ENCODE measurements at places on chromosomes 6 and 20.

DNA sequence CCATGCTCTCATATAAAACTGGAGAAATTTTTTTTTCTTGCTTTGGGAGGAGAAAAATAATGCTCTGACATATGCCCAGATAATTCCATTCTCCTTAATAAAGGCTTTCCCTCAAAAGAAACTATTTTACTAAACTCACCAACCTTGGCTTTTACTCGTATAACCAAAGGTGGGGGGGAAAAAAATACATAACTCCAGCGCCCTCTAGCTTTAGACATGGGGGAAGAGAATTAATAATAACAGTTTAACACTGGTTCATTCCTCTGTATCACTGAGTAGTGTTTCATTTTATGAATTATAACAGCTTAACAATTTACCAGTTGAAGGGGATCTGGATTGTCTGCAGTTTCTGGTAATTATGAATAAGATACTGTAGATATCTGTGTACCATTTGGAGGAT is 1226.1 kb downstream of the GRIK2 start:
- no peak for DNase-seq

DNA sequence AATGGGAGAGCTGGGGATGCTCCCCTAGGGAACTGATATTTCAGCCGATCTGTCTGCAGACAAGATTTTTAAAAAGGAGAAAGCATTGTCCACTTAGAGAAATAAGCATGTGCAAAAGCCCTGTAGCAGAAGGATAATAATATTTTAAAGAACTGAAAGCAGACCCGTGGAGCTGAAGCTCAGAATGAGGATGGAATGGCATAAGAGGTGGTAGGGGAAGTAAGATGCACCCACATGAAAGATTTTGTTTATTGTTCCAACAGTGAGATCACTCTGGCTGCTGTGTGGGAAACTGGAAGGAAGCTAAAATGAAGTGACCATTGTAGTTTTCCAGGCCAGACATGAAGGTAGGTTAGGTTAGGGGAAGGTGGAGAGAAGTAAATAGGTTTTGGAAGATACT is 266.4 kb upstream of the PRDM1 start:
- no peak for DNase-seq

DNA sequence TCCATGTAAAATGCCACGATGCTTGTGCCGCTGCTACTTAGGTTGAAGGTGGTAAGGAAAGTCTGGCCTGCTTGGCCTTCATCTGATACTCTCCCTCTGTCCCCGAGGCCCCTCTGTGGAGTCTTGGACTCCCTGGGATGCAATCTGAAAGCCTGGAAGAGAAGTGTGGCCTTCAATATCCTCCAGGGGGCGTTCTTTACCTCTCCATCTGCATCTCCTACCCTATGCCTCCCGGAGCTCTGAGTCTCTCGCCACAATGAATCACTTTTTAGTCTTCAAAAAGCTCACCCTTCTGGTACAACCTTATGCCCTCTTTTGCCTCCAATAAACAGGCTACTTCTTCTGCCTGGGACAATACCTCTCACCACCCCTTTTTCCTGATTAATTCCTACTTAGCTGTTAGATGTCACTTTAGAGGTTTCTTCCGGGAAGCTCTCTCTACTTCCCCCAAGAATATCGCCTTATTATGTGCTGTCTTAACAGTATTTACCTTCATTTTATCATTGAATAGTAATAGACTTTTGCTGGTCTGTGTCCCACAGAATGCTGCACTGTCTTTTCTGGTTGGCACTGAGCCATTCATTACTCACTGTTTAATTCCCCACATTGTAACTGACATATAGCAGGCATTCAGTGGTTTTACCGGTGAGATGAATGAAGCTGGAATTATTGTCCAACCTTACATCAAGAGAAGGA is 13.9 kb upstream of the ATG5 start:
- DNase-seq, result peak; percentile 64

DNA sequence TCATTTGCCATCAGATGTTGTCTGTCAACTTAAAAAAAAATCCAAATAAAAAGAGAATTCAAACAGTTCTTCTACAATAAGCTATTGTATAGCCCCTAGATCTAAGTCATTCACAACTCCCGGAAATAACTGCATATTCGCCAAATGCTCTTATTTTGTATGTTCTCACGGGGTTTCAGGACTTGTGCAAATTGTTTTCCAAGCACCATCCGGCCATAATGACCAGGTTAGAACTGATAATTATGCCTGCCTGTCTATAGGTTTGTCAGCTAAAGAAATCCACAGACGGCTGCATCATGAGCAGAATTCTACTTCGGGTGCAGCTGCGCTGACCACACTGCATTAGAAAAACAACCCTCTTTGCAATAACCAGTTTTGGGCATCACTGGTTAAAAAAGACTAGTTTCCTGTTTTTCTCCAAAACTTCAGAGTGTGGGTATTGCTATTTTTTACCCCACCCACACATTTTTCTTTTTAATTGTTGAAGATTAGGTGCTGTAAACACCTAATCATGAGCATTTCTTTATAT is 87.7 kb downstream of the HIVEP2 start:
- DNase-seq, result peak; percentile 66

GRCh38 chr6:142871910-142872331 is 73.1 kb downstream of the HIVEP2 start:
- DNase-seq, result peak; percentile 98

- DNase-seq, result no peak
These were observed 304.7 kb downstream of the QKI start for GRCh38 chr6:163719028-163719742.

DNA sequence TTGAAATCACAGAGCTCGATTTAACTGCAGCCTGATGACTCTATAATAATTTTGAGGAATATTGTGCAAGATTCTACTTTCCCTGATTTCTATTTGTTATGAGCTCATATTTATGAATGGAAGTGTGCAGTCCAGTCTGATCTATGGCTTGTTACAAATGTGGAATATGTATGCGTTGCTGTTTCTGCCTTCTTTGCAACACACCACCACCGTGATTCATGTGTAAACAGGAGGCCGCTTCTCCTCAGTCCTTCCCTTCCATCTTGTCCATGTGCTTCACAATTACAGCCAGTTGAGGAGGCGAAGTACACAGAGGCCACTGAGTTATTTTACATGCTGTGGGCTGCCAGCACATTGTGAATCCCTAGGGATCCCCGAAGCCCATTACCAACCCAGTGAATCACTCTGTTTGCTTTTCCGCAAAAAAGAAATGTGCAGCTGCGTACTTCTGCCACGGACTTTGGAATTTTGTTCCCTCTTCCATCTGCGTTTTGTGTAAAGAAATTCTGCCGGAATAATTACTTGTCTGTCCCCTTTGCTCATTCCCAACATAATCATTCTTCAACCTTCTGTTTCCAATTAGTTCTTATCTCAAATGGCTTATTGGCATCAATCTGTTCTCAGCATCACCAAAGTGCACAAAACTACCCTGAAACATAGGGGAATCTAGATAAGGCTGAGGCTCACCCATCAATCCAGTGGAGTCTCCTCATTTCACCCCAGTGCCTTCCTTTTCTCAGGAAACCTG is 551.6 kb upstream of the CITED2 start:
- DNase-seq, result no peak

GRCh38 chr6:105251689-105252088 is 71.9 kb upstream of the POPDC3 start:
- DNase-seq, result no peak

GRCh38 chr20:25079171-25079570 is 2.8 kb downstream of the VSX1 start:
- no peak for DNase-seq

GRCh38 chr20:10594296-10594868 is 79.4 kb downstream of the JAG1 start:
- no peak for DNase-seq

- DNase-seq, result no peak
These were observed 77.8 kb downstream of the PKHD1 start for GRCh38 chr6:52009466-52010140.

DNA sequence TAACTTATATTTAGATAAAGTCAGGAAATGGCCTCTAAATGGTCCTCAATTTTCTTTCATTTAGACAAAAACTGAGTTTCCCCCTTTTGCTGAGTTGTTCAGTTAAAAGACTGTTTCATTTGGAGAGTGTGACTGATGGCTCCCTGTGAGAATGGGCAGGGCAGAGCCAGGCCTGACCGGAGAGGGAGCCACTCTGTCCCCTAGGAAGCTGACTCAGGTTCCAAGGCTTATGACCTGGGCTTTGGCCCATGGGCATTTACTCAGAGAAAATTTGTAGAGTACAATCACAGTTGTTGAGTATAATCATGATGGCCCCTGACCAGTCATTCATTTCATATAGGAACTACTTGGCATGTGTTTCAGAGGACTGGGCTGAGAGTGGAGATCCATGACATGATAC is 37.0 kb upstream of the AIG1 start:
- no peak for DNase-seq

DNA sequence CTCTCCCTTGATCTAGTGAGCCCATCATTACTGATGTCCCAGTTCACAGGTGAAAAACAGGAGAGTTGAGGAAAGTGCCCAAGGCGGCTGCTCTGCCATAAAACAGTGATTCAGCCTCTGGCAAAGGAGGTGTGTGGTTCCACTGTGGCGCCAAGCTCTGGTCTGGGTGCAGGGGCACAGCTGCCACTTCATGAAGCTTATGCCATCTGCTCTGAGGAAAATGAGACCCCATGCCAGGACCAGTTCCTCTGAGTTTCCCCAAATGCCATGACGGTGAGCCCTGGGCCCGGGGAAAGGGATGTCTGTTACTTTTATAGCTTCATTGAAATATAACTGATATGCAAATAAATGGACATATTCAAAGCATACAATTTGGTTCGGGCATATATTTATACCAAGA is 33.7 kb upstream of the ZBP1 start:
- DNase-seq, result no peak

GRCh38 chr6:132587424-132587823 is 2.1 kb downstream of the TAAR5 start:
- no peak for DNase-seq

DNA sequence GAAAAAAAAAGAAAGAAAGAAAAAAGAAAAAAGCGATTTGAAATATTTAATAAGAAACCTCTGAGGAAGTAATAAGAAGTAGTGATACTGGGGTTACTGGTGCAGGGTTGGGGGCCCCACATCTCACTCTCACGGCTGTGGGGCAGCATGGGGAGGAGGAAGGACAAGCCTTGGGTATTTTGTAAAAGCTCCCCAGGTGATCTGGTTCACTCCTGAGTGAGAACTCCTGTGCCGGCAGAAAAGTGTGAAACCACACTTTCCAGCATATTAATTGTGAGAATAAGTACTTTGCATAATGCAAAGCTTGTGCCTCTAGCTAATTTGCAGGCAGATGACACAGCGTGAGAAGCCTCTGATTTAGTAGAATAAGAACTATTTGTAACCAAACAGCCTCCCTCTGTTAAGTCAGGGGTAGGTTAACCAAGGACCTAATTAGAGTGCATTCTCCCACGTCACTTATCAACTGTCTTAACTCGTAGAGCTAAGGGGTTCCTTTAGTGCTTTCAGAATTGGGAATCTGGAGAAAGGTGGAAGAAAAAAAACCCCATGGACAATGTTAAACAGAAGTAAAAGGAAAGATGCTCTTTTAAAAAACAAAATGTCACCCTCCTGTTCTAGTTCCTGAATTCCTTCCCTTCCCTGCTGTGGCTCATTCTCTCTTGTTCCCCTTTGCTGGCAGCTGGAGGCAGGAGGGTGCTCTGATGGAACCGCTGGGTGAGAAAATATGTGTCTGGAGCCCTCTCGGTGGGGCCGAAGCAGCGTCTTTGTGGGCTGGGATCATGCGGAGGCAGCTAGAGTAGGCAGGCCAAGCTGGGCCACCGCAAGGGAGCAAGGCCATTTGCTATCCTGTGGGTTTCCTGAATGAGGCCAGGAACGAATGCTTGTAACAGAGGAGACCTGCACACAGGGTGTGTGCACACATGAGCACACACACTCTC is 108.7 kb downstream of the FYN start:
- no peak for DNase-seq

DNA sequence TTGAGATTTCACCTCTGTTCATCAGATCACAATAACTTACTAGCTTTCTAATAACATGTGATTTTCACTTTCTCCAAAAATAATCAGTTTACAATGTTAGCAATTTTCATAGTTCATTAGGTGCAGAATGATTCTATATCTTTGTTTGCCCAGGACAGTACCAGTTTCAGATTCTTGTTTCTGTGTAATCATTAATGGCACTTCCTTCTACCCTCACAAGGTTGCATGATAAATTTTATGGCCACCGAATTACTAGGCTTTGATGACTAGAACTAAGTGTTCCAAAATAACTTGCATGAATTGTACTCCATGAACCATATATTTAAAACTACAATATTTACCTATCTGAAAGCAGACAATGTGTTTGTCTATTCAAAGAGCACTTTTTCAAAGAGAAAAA is 442.3 kb downstream of the EPHA7 start:
- DNase-seq, result no peak

- DNase-seq, result no peak
These were observed 64.9 kb downstream of the MAP3K4 start for GRCh38 chr6:161056451-161056850.

- DNase-seq, result no peak
These were observed 23.4 kb downstream of the THBS2 start for GRCh38 chr6:169230322-169230665.

- no peak for DNase-seq
These were observed 159.9 kb downstream of the ID4 start for GRCh38 chr6:19997104-19997503.

GRCh38 chr6:41021832-41022231 is 17.2 kb downstream of the UNC5CL start:
- DNase-seq, result no peak

DNA sequence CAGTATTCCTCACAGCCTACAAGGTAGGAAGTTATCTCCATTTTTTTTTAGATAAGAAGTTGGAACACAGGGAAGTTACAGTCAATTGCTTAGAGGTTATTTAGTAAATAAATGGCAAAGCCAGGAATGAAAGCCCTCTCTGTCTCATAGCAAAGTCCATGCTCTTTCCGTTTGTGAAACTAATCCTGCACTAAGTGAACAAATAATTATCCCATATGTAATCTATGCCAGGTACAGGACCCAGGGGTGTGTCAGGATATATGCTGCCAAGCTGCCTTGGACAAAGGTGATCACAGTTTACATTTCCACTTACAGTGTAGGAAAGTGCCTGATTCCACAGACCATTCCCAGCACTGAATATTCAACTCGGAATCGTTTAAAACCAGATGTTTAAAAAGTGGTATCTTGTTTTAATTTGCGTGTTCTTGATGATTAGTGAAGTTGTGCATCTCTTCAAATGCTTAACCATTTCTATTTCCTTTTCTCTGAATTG is 13.6 kb upstream of the GMDS start:
- no peak for DNase-seq

DNA sequence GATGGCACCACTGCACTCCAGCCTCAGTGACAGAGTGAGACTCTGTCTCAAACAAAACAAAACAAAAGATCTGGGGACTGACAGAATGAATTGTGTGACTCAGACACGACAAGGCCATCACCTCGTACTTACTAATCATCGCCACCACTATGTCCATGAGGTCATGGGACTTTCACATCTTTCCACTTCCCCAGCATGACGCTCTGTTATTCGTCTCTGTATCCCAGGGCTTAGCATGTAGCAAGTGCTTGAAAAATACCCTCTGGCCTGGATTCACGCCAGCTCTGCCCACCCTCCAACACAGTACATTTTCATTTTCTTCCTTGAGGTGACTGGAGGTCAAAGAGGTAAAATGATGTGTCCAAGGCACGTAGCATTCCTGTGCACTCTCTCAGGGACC is 27.8 kb downstream of the FGD2 start:
- no peak for DNase-seq
